ENCODE measurements at places on chromosomes 4 and X.

DNA sequence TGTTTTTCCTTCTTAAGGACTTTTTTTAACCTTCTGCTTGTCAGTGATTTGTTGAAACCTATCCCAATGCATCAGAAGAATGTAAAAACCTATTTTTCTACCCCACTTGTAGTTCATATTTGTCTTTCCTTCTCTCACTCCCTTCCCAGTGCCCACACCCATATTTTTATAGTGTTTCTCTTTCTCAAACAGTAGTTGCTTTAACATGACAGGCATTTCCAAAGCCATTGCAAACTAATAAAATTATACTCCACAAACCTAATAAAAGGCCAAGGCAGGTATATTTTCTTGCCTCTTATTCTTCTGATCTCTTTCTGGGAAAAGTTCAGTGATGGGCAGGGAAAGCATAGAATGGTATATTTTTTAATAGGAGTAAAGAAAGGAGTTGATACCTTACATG is 35.7 kb upstream of the FHDC1 start:
- DNase-seq: no peak

GRCh38 chr4:64781737-64782326 is 372.6 kb upstream of the TECRL start:
- no peak for DNase-seq

- no peak for DNase-seq
These were observed 493.9 kb upstream of the NDST4 start for GRCh38 chr4:115607311-115607710.

- DNase-seq: no peak
These were observed 83.8 kb downstream of the SEL1L3 start for GRCh38 chr4:25779021-25779420.

- DNase-seq: no peak
These were observed 67.0 kb downstream of the DDX53 start for GRCh38 chrX:23066588-23067281.

DNA sequence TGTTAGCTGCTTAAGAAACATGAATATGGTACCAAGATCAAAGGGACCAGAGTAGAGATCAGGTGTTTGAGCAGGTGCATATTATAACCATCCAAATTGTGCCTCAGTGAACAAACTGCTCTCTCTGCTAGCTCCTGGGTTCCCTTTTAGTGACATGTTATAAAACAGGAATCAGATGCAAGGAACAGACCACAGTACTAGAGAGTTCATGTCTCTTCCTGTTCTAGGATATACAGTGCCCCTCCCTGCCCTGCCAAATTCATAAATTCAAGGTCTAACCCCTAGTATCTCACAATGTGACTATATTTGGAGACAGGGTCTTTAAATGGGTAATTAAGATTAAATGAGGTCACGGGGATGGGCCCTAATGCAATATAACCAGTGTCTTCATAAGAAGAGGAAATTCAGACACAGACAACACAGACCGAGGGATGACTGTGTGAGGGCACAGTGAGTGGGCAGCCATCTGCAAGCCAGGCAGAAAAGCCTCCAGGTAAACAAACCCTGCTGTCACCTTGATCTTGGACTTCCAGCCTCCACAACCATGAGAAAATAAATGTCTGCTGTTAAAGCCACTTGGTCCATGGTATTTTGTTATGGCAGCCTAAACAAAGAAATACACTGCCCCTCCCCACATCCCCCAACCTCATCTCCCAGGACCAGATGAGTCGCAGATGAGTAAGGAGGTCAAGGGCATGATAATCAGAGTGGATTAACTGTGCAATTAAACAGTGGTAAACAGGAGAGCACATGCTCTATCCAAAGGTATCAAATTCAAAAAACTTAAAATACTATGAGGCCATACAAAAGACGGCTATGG is 82.5 kb downstream of the RBM47 start:
- DNase-seq: no peak

DNA sequence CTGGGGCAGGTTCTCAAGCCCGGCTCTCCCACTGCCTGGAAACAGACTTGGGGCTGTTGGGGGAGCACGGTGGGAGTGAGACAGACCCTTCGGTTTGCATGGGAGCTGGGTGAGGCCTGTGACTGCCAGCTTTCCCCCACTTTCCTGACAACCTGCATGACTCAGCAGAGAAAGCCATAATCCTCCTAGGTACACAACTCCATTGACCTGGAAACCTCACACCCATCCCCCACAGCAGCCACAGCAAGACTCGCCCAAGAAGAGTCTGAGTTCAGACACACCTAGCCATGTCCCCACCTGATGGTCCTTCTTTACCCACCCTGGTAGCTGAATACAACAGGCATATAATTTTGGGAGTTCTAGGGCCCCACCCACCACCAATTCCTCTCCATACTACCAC is 57.6 kb upstream of the UBQLN2 start:
- no peak for DNase-seq

All from stimulated activated CD4-positive, alpha-beta T cell treated with anti-CD3 and anti-CD28 coated beads, Interleukin-1b, Interleukin-23, amount 100 ng/mL, for 1 hour (primary cell).